Stimulated activated CD4-positive, alpha-beta T cell treated with anti-CD3 and anti-CD28 coated beads, Interleukin-2, amount 100 ng/mL, for 48 hours (primary cell): ENCODE measurements at places on chromosomes 12 and 14.

GRCh38 chr12:87952850-87953249 is 76.4 kb downstream of the C12orf50 start:
- no peak for DNase-seq

DNA sequence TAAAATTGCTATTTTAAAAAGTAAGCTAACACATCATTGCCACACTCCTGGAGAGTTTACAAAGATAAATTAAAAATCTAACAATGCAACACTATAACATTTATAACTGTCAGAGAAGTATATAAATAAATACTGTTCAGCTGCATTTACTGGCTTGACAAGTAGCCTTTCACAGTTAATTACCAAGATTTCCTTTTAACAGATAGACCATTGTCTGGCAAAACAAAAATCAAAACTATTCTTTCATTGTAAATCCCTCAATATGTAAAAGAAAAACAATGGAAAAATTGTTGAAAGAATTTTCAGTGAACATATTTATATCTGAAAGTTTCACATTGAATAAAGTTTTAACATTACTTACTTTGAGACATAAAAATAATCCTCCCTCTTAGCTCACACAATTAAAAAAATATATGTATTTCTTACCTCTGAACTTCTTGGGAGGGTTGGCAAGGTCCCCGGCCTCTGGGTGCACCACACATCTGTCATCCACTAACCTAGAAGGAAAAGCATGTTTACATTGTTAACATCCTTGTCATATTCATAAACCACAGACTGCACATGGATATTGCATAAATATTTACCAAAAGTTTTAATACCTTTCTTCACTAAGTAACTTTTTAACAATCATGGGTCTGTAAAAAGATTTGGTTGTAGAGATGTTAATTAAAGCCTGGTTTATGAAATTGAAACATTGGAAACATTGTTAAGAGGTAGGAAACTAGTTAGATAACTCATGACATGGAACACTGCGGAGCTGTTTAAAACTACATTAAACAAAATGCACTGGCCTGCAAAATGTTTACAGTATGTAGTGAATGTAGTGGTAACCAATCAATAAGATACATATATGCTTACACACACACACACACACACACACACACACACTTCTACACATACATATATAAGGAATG is 43.0 kb downstream of the ITPR2 start:
- DNase-seq, result no peak

DNA sequence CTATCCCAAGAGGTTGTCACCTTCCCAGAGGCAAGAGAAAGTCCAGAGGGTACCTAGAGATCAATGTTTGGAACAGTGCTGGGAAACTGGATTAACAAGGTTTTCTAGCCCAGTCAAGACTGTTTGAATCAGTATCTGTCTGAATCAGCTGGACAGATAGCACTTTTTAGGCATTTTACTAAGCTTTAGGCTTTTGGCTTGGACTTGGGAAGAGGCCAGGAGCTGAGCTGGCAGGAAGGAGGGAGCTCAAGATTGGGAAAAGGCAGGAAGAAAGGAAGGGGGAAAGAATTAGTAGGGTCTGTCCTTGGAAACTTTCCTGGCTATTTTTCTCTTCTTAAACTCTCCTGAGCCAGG is 8.3 kb downstream of the IKZF4 start:
- no peak for DNase-seq

DNA sequence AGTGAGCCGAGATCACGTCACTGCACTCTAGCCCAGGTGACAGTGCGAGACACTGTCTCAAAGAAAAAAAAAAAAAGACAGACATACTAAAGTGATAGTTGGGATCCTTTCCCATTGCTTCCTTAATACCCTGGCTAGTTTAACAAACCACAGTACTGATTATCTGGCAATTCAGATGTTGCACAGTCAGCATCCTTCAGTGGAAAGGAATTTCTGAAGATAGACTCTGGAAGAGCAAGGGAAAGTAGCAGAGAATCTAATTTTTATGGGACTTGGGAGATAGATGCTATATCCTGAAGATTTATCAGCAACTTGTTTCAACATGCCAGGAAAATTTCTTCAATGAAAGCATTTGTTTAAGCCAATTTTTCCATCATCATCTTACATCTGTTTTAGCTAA is 6.5 kb upstream of the PPFIBP1 start:
- DNase-seq, result no peak

- DNase-seq, result no peak
These were observed 51.1 kb upstream of the HIF1A start for GRCh38 chr14:61644175-61644574.

GRCh38 chr12:82210882-82211281 is 147.3 kb downstream of the CCDC59 start:
- DNase-seq, result no peak

GRCh38 chr12:71441836-71442566 is 2.4 kb downstream of the LGR5 start:
- DNase-seq, result no peak

- DNase-seq, result no peak
These were observed 58.5 kb upstream of the OSBPL8 start for GRCh38 chr12:76618031-76618430.

DNA sequence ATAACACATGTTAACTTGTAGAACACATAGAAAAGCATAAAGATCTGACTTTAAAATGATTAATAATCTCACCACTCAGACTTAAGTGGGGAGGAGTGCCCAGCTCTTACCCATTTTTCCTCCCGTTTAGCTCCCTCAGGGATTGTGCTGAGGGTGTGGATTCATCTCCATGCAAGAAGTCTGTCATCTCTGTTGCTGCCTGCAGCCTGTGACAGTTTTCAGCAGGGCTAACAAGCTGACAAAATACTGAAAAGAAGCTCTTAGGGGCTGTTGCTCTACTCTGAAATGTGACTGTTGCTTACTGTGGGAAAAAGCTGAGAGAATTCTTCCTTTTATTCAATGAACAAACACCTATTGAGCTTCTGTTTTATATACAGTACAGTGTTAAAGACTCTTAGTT is 216.2 kb downstream of the CPNE8 start:
- DNase-seq, result no peak

DNA sequence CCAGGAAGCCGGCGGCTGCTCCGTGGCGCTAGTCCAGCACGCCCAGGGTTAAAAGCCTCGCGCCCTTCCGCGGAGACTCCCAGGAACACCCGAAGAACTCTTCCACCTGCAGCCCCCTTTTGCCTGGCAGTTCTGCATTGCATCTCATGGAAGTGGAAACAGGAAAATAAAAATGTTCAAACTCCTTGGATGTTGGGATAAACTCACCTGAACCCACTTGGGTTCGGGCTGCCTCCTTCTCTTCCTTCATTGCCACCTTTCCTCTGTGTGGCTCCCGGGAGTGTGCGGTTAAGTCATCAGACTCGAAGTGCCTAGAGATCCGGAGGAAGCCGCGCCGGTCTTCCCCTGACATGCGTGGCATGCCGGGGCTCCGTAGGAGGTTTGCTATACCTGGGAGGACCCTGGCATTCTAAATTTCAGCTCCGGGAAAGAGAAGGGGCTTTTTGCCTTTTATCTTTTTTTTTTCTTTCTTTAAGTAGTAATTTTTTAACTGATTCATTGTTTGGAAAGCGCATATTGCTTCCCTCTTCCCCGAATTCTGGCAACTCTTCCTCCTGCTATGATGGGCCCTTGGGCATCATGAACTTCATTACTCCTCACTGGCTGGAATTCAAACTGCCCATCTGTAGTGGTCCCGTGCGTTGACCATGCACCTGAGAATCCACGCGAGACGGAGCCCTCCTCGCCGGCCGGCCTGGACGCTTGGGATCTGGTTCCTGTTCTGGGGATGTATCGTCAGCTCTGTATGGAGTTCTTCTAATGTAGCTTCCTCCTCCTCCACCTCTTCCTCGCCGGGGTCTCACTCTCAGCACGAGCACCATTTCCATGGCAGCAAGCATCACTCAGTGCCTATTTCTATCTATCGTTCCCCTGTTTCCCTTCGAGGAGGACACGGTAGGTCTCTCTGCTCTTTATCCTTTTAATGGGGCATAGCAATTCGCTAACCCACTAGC is 931.4 kb downstream of the DIO2 start:
- DNase-seq, result no peak

DNA sequence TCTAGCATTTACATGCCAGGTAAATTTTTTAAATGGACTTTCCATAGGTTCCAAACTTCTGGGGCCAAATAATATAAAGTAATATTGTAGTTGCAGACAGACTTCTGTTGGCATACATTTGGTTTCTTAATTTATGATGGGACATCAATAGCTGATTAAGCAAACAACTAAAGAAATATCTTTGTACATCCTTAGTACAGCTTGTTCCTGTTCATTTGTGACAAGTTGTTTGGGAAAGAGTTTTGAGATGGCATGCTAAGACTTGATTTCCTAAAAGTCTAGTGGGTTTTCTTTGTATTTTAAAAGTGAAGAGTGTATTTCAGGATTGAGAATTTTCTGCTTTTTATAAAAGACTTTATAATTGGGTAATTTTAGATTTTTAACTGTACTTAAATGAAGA is 41.0 kb downstream of the CCDC91 start:
- no peak for DNase-seq

DNA sequence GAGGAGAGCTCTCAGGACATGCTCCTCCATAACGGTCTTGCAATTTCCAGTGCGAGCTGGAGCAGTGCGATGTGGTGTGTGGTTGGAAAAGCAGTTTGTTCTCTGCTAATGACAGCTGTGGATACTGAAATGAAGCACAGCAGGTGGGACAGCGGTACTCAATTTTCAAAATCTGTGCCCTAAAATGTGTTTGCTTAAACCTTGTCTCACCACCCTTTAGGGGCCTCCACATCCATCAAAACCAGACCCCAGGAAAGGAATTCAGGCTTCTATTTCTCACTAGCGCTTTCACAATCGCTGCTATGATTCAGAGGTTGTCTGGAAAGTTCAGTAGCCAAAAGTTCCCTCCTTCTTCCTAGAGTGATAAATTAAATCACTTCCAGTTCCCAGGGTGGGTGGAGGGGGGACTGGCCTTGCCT is 440.8 kb downstream of the EGLN3 start:
- no peak for DNase-seq

DNA sequence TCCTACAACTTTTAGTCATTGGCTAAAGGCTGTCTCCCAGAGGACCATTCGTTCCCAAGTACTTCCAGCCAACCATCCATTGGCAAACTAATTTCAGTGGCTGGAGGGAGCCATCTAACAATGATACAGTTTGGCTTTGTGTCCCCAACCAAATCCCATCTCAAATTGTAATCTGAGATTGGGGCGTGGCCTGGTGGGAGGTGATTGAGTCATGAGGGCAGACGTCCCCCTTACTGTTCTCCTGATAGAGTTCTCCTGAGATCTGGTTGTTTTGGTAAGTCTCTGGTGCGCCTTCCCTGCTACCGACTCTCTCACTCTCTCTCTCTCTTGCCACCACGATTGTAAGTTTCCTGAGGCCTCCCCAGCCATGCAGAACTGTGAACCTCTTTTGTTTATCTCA is 99.7 kb upstream of the FUT8 start:
- DNase-seq, result no peak

DNA sequence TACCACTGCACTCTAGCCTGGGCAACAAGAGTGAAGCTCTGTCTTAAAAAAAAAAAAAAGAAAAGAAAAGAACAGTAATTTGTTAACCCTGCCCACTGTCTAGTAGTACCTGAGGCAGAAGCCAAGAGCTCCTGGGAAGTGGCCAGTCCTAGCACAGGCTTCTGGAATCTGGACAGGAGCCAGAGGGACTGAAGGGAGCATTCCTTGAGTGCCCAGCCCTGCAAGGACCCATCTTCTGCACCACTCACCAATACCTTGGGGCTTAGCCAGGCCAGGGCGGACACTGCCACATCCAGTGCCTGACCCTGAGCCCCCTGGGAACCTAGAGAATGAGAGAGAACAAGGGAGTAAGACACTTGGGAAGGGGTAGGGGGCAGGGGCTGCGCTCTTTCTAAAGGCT is 33.7 kb downstream of the PARP2 start:
- DNase-seq, result no peak
